ENCODE measurements at places on chromosomes 4 and X.

- DNase-seq: no peak
Observed at GRCh38 chr4:174387143-174387542, 103.4 kb downstream of the CEP44 start.

GRCh38 chrX:39802354-39802753, 295.4 kb downstream of the BCOR start:
- no peak for DNase-seq

DNA sequence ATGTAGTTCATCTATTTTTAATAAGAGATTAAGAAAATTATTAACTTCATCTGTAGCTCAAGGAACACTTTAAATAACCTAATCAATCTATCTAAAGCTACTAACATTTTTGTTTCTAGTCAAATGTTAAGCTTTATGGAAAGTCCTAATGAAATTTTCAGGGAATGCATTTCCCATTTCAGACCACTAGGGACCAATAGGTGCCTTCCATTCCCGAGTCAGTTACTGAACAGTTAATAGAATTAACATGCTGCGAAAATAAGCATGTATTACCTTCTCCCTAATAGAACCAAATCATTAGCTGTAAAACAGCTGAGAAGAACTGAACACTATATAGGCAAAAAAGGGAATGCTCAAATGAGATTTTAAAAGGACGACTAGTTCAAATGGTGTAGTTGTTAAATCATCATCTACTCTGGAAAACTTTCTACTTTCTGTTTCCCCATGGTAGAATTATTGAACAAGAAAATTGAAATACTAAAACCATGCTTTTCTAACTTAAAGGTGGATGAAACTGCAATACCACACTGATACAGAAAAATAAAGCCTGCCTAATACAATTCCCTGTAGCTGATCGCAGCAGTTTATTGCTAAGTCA, 22.5 kb downstream of the STX18 start:
- no peak for DNase-seq

DNA sequence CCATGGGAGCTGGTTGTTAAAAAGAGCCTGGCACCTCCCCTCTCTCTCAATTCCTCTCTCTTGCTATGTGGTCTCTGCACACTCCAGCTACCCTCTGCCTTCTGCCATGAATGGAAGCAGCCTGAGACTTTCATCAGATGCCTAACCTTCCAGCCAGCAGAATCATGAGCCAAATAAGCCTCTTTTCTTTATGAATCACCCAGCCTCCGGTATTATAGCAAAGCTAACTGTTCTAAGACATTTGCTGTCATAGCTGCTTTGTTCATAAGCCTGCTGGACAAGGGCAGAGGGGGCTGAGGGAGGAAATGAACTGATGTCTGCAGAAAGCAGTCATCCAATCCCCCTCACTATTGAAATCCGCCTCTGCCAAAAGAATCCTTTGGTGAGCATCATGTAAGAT, 196.7 kb downstream of the ZNF330 start:
- DNase-seq: no peak

- DNase-seq: no peak
Observed at GRCh38 chr4:179751669-179752068, 2309.4 kb upstream of the AGA start.

- DNase-seq: no peak
Observed at GRCh38 chrX:34875204-34875603, 67.4 kb upstream of the FAM47B start.

DNA sequence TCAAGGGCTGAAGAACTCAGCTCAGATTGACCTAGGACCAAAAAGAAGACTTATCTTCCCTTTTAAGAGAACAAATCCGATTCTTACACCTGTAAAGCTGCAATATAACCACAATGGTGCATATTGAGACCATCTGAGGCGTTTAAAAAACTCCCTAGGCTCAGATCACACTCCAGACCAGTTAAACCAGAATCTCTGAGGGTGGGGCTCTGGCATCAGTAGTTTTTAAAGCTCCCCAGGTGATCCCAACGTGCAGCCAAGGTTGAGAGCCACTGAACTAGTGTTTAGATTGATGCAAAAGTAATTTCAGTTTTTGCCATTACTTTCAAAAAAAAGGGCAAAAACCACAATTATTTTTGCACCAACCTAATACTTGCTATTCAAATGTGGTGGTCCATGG, 73.9 kb upstream of the GPM6B start:
- DNase-seq: no peak

DNA sequence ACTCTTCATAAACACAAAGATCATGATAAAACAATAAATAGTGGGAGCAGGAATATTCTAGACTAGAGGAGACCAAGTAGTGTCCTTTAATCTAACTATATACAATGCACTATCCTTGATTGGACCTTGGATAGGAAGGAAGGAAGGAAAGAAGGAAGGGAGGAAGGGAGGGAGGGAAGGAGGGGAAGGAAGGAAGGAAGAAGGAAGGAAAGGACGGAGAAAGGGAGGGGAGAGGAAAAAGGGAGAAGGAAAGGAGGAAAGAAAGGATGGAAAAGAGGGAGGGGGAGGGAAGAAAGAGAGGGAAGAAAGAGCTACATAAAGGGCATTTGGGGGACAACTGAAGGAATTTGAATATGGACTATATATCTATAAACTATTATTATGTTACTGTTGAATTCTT, 95.0 kb upstream of the SMARCAD1 start:
- DNase-seq: no peak

DNA sequence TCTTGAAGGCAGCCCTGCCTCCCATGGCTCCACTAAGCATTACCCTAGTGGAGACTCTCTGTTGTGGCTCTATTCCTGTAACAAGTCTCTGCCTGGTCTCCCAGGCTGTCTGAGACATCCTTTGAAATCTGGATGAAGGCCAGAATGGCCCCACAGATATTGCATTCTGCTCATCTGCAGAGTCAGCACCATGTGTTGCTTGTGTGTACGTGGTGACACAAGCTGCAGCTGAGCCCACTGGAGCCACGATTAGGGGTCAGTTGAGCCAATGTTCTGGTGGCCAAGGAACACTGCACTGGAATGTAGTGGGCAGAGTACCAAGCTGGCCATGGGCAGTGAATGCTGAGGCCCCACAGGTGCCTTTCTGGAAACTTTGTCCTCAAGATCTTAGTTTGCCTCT, 29.2 kb downstream of the GRID2 start:
- DNase-seq: no peak

DNA sequence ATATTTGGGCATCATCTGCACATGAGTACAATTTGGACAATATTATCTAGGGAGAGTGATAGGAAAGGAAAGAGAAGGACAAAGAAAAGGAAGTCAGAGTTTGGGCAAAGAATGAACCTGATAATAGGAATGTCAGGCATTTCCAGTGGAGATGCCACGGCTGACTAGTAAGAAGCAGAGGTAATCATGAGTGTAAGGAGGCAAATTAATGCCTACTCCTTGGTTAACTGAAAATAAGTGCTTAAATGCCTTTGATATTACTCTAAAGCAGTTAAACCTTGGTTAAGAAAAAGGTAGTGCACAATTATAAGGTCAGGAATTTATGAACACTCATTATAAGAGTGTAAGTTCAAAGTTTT, 99.2 kb upstream of the DDIT4L start:
- DNase-seq: no peak

GRCh38 chr4:72312032-72312650, 256.9 kb downstream of the ADAMTS3 start:
- DNase-seq: no peak

- no peak for DNase-seq
Observed at GRCh38 chr4:27218013-27218412, 357.4 kb downstream of the STIM2 start.

GRCh38 chr4:165716472-165716871, 156.6 kb upstream of the TLL1 start:
- no peak for DNase-seq

- no peak for DNase-seq
Observed at GRCh38 chrX:138986235-138986634, 274.7 kb upstream of the FGF13 start.

DNA sequence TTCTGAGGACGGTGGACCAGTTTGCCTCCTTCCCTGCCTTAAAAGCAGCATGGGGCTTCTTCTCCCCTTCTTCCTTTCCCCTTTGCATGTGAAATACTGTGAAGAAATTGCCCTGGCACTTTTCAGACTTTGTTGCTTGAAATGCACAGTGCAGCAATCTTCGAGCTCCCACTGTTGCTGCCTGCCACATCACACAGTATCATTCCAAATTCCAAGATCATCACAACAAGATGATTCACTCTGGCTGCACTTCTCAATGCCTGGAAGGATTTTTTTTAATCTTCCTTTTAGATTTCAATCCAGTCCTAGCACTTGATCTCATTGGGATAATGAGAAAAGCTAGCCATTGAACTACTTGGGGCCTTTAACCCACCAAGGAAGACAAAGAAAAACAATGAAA, 255.3 kb downstream of the RAPGEF2 start:
- DNase-seq: no peak

DNA sequence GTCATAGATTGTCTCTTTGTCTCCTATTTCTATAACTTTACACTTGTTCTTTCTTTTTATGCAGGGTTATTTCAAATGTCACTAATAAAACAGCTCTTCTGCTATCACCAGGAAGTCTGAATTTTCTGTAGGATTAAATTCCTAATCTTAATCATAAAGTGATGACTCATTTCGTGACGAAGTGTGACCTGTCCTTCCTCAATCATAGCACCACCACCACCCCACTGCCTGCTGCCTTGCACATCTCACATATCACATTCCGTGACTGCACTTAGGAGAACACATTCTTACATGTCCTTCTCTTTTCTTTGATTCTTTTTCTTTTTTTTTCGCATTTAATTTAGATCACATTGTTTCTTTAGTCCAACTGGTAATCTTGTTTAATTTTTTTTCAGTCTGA, 57.7 kb upstream of the UGT2B7 start:
- no peak for DNase-seq

Measured in glutamatergic neuron (in vitro differentiated cells).